ENCODE measurements at places on chromosomes 6 and 20. TPM values are rescaled to one million over a fixed set of nuclear protein-coding genes. Genes with fewer than 3 reads are reported as not detected.
A peak's percentile ranks its signal among the peaks of the same experiment; 100 is the strongest.

- DNase-seq = no peak
Observed at GRCh38 chr6:125104425-125104824, 49.1 kb upstream of the TPD52L1 start.

- no peak for DNase-seq
Observed at GRCh38 chr6:134267917-134268361, 50.0 kb downstream of the SGK1 start.

The ANGPT4 gene
- not detected for total RNA-seq

DNA sequence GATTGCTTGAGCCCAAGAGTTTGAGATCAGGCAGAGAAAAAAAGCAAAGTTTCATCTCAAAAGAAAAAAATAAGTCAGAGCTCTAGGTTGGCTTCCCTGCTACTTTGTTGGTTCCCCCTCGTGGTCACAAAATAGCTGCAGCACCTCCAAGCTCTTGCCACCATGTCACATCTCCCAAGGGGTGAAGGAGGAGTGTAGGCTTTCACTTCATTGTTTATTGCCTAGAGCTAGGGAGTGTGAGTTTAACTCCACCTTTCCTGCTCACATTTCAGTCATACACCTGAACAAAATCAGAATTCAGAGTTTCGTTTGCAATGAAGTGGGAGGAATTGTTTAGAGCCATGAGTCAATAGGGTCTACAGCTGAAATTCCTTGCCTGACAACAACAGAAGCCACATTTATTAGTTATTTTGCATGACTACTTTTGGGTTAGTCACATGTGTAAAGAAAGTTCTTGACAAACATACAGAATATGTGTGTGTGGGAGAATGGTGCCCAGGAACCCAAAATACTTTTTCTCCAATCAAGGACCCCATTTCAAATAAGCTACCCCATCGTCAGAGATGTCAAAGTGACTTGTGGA lies 56.2 kb upstream of the UFL1 start:
- no peak for DNase-seq

The CHD6 gene
- 17.6 TPM for total RNA-seq

GRCh38 chr20:58251979-58252591 lies 23.6 kb upstream of the ANKRD60 start:
- peak; percentile 93 for DNase-seq

The LY6G6D gene
- not detected for total RNA-seq

DNA sequence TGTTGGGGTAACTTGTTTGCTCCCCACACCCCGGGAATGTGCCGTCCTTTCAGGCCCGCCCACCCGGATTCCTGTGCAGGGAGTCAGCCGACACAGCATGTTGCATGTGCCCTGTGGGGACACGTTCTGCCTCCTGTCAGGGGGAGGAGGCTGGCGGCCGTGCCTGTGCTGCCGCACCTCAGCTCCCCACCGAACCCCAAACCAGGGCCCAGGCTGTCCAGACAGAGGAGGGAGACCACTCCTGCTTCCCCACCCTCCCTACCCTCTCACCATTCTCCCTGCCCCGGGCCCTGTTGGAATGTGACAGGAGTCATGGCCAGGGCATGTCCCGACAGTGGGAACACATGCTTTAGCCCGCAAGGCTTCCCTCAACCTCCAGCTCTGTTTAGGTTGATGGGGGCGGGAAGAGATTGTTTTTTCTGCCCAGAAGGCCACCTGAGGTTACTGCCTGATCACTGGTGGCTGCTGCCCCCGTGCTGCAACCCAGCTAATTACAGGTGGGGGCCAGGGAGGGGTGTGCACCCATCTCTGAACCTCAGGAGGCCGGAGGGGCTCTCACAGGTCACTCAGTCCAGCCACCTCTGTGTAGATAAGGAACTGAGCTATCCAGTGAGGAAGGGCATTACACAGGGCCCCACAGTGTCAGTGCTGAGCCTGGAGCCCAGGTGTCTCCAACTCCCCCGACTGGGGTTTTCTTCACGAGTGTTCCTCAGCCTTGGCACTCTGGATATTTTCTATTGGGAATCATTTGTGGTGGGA lies 13.6 kb downstream of the LRRC73 start:
- peak; percentile 21 for DNase-seq

GRCh38 chr6:17971128-17972073 lies 16.0 kb downstream of the KIF13A start:
- DNase-seq = no peak

GRCh38 chr6:31396422-31397152 lies 6.8 kb upstream of the MICA start:
- DNase-seq = peak; percentile 65

- DNase-seq = no peak
Observed at GRCh38 chr6:135204951-135205350, 23.8 kb downstream of the MYB start.

The L3MBTL1 gene
- total RNA-seq = 9.9 TPM

DNA sequence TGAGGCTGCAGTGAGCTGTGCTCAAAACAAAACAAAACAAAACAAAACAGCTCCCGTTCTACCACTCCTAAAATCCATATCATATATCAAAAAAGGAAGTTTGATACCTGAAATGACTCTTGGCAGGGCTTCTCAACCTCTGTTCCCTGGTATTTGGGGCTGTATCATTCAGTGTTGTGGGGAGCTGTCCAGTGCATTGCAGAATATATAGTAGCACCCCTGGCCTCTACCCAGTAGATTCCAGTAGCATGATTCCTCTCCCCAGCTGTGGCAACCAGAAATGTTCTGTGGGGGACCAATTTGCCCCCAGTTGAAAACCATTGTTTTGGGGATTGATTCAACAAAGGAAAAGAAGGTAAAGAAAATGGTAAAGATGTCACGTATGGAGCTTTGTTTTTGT lies 238.9 kb downstream of the PRL start:
- no peak for DNase-seq

DNA sequence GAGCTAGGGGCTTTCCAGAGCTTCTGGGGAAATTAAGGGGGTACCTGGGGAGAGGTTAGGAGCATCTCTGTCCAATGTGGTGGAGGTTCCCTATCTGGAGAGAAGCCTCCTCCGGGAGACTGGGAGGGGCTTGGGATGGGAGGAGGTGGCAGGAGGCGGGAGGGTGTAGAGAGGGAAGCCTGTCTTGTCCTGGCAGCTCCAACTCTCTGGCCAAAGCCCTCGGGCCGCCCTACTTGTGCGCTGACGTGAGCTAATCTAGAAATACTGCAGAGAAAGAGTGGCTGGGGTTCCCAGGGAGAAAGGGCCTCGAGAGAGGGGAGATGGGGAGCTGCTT lies 1.6 kb upstream of the SLC32A1 start:
- DNase-seq = no peak

DNA sequence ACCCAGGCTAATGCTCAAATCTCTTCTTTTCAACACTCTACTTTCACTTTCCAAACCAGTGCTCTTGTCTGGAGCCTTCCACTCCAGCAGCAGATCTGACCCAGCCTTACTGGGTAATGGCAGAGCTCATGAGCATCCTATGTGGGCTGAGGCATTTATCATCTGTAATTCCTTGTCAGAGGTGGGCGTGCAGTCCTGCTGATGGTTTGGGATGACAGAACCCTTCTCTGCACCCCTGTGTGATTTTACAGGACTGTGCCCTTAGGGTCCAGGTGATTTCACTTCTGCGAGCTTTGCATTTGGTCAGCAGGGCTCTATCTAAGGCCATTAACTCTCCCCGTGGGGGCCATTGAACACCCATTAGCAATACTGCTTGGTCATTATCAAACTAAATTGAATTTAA lies 55.4 kb downstream of the LAMA4 start:
- DNase-seq = no peak

The MAP1LC3A gene
- total RNA-seq = 1.2 TPM

The TMEM74B gene
- 2.2 TPM for total RNA-seq

DNA sequence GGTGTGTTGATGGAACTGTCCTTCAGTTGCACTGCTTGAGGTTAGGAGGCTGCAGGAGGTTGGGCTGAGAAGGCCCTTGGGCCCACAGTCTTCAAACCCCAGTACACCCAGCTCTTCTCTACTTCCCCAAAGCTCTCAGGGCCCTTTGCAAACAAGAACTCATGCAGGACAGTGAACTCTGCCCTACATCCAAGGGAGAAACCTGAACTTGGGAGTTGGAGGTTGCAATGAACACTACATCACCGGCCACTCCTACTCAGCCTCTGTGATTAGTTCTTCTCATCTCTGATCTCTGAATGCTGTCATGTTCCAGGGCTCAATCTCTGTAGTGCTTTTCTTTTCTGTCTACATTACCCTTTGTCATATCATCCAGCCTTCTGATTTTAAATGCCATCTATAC lies 148.5 kb upstream of the PDE7B start:
- no peak for DNase-seq

The NOP56 gene
- total RNA-seq = 301 TPM

The CALHM6 gene
- 0.45 TPM for total RNA-seq

- peak; percentile 7 for DNase-seq
Observed at GRCh38 chr6:141077355-141078333, 1055.1 kb upstream of the GJE1 start.

All from NCI-H460 (cell line).